ENCODE measurements at places on chromosomes 6 and 20.

GRCh38 chr20:50731055-50731929 lies at the start of gene PARD6B:
TSS of gene PARD6B (plus strand) at chr20:50731580. CDS start at chr20:50731787, 207 bp downstream.
- DNase-seq, result peak; percentile 99

DNA sequence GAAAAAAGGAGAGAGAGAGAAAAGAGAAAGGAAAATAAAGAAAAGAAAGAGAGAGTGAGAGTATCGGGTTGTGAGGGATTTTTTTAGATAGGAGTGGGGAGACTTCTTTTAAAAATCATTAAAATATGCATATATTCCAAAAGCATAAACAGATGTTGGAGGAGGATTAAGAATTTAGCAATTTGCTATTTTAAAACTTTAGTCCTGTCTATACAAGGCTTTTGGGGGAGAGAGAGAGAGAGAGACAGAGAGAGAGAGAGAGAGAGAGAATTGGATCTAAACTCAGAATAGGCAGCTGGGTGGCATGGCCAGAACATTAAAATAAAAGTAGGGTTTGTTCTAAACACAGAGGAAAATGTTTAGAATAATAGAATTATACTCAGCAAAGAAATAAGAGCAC lies 72.1 kb downstream of the SOD2 start:
- no peak for DNase-seq

GRCh38 chr6:148854096-148854495 lies 107.3 kb downstream of the UST start:
- no peak for DNase-seq

GRCh38 chr6:4920914-4921410 lies 82.9 kb downstream of the RPP40 start:
- DNase-seq, result no peak

- no peak for DNase-seq
Observed at GRCh38 chr6:109229536-109229935, 134.2 kb downstream of the CEP57L1 start.

DNA sequence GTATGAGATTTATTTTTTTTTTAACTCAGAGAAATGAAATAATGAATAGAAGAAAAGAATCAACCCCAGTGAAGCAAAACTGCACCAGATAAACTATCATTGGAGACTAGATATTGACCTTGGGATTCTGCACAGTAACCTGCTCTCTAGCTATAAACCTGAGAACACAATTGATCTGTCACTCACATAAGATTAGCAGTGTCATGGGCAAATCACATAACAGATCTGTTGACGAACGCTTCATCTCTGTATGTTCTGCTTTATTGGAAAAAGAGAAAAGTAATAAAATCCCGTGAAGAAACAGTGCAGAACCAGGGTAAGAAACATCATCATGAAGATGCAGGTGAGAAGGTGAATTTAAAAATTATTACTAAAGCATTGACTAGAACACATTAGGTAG lies 52.8 kb upstream of the RGS17 start:
- DNase-seq, result no peak

- no peak for DNase-seq
Observed at GRCh38 chr6:142810952-142811514, 133.9 kb downstream of the HIVEP2 start.

GRCh38 chr6:45916692-45917091 lies 99.0 kb downstream of the CLIC5 start:
- no peak for DNase-seq

GRCh38 chr20:19078448-19079373 lies 133.7 kb upstream of the SLC24A3 start:
- DNase-seq, result no peak

DNA sequence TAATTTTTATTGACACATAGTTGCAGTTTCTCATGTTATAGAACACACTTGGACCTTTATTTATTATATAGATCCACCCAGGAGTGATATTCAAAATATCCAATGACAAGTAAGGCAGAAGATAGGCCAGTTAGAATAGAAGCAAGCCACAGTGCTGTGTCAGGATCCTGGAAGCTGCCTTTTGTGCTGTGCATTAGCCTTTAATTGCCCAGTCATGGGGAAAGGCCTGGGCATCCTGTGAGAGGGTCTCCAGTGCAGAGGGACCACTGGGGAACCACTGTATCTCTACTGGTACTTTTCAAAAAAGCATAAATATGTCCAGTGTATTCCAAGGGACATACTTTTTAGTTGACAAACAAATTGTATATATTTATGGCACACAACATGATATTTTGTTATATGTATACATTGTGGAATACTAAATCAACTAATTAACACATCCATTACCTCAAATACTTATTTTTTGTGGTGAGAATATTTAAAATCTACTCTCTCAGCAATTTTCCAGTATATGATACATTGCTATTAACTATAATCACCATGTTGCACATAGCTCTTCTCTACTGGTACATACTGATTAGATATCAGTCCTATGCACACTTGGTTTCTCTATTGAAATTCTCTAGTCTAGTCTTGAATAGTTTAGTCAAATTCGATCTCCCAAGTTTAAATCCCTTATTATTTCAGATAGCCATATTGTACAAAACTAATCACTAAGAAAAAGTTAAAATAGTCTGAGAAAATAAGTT lies 59.5 kb downstream of the CDC40 start:
- DNase-seq, result no peak

- no peak for DNase-seq
Observed at GRCh38 chr6:113944701-113945100, 26.2 kb downstream of the HDAC2 start.

DNA sequence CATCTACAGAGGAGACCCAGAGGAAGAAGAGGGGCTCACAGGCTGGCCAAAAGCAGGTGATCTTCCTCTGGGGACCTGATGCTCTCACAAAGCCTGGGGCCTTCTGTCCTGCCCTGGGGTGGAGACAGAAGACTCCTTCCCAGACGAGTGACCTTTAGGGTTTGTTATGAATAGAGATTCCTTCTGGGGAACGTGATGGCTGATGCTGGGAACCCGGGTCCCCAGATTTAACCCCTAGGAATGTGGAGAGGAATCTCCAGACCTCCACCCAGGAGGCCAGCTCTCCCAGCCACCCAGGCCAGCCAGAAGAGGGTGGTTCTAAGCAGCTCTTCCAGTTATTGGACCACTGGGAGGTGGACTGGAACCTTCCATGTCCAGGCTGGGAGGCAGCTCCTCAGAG lies 16.8 kb upstream of the CCN5 start:
- DNase-seq, result no peak

DNA sequence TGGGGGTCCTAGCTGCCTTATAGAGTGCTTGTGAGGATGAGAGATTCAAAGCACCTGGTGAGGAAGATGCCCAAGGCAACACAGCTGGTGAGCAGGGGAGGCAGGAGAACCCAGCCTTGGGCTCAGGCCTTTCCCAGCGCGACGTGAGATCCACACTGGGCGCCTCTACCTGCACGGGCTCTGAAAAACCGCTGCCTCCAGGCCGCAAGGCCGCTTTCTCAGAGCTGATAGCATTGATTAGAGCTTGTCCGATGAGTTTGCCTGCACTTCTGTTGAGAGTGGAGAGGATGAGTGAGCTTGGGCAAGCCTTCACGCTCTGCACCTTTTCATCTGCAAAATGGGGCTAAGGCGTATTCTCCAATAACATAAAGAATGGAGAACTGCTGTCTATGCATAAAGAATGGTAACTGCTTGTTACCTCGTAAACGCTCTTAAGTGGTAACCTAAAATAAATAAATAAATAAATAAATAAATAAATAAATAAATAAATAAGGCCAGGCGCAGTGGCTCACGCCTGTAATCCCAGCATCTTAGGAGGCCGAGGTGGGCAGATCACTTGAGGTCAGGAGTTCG lies 916 bp downstream of the PABPC1L start:
- DNase-seq, result no peak

GRCh38 chr6:22940581-22941290 lies 371.4 kb downstream of the HDGFL1 start:
- no peak for DNase-seq

DNA sequence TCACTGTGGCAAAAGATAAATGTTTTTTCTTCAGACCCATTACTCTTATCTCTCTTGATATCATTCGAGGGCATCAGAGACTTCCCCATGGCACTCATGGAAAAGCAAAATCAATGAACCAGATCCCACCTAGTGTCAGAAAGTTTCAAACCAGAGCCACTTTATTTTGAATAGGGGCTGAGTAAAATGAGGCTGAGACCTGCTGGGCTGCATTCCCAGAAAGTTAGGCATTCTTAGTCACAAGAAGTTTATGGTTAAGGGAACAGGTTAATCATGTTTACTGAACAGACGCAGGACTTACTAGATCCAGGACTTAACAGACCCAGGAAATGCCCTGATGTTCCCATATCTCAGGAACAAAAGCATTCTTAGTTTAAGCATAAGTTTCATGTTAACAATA lies 369.9 kb downstream of the BTBD3 start:
- DNase-seq, result no peak

GRCh38 chr6:163750431-163751031 lies 336.0 kb downstream of the QKI start:
- no peak for DNase-seq

DNA sequence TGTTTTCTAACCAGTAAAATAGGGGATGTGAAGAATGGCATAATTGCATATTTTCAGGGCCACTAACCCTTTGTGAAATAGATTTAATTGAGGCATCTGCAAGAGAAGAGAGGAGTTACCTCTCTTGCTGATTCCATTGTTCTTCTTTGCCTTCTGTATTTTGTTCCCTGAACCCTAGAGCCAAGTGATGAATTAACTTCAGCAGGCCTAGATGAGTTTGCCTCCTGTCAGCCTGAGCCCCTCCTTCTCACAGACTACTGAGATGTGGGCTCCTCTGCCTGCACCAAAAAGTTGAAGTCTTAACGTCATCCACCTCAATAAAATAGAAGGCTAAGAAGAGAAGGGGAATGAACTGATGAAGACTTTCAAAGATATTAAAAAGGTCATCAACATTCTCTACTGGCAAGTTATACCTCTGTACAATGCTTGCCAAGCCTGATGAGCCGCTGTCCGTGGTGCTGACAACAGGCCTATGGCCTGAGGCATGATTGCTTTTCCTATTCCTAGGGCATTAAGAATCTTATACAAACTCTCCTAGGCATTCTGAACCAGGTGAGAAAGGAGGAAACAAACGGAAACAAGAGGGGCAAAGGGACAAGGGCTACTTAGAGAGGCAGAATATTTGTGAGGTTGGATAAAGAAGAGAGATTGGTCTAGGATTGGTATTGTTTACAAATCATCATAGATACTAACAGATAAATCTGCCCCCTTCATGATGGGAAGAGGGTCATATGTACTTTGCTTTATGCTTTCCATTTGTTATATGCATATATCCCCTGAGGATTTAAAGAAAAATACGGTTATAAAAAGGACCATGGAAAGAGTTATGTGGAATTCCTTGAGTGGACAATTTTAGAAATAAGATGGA lies 46.8 kb downstream of the CD24 start:
- no peak for DNase-seq

- no peak for DNase-seq
Observed at GRCh38 chr20:24481173-24481572, 11.7 kb downstream of the SYNDIG1 start.

- DNase-seq, result no peak
Observed at GRCh38 chr6:137116807-137117206, 56.6 kb downstream of the IL22RA2 start.

DNA sequence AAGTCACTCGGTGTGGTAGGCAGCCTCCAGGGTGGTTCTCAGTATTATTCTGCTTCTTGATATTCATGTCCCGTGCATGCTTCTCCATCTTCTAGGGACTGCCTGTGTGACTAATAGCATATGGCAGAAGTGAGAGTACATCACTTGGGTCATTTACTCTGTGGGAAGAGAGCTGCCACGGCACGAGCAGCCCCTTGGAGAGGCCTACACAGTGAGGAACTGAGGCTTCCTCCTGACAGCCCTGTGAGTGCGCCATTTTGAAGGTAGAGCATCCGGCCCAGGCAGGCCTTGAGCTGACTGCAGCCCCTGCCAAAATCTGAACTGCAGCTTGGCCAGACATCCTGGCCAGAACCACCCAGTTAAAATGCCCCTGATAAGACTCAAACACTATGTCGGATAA lies 17.3 kb upstream of the MCUR1 start:
- no peak for DNase-seq

- DNase-seq, result peak; percentile 53
Observed at GRCh38 chr6:402901-403658, 11.5 kb downstream of the IRF4 start.

GRCh38 chr6:54706844-54707605 lies 139.5 kb upstream of the FAM83B start:
- DNase-seq, result no peak

DNA sequence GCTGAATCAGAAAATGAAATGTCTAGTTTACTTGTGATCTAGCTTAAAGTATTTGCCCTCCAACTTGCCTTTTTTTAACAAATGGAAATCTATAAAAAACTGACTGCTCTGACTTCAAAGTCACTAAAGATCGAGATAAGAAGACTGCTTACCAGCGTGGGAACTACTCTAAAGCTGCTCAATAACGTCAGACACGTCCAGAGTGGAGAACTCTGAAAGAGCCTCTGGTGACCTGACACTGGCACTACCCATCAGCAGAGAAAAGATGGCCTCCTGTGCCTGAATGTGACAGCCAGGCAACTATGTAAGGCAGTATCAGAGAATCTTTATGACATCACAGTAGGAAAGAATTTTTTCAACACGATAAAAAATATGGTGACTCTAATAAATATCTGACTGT lies 202.1 kb upstream of the SHLD1 start:
- DNase-seq, result no peak

DNA sequence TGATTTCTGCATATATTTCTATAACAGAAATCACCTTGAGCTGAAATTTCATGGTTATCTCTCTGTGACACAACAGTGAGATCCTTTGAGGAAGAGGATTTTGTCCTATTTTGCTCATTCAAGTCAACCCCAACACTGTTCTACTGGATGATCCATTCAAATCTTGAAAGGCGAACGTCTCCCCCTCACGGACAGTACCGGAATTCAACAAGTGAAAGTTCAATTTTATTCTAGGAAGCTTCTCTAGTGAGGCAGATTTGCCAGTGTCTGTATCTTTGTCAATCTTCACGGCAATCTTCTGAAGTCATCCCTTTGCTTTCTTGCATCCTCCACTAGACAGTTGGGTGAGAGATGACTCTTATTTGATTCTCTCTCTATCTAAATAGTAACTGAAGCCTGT lies 91.7 kb upstream of the PDE7B start:
- DNase-seq, result no peak

DNA sequence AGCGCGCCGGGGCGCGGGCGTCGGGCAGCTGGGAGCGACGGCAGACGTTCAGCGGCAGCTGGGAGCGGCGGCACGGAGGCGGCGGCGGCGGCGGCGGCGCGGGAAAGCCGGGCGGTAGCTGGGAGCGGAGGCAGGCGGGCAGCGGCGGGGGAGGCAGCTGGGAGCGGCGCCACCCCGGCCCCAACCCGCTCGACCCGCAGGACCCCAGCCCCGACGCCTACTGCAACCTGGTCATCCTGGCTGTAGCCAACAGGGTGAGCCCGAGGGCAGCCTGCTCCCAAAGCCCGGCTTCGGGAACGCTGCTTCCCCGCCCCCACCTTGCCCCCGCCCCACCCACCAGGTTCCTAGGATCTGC lies 8.9 kb downstream of the CCM2L start:
- DNase-seq, result no peak
